CD4-positive, alpha-beta T cell treated with Interleukin-10 for 1 hour (primary cell): ENCODE measurements at places on chromosomes 4 and X.

- DNase-seq = no peak
Observed at GRCh38 chrX:18753631-18754030, 46.2 kb downstream of the PPEF1 start.

GRCh38 chrX:72495046-72495445 lies 77.6 kb downstream of the HDAC8 start:
- DNase-seq = no peak

DNA sequence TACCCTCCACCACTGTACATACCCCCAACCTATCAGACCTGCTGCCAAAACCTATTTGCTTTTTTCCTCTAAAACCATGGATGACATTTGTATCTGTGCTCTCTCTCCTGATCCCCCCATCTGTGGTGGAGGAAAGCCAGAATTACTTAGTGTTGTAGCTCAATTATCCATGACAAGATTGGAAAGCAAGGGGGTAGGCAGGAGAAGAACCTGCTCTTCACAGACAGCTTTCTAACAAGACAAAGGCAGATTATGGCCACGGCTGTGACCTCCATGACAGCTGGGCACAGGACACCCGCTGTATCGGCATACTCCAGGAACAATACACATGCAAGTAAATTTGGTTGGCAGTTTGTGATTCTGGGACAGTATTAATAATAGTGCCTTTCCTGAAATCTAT lies 186.7 kb downstream of the ENOX2 start:
- DNase-seq = no peak

- DNase-seq = no peak
Observed at GRCh38 chr4:30815685-30816084, 95.5 kb downstream of the PCDH7 start.

- DNase-seq = peak; percentile 83
Observed at GRCh38 chr4:3201718-3202702, 46.9 kb upstream of the MSANTD1 start.
